ENCODE measurements at places on chromosomes 12 and 14.

DNA sequence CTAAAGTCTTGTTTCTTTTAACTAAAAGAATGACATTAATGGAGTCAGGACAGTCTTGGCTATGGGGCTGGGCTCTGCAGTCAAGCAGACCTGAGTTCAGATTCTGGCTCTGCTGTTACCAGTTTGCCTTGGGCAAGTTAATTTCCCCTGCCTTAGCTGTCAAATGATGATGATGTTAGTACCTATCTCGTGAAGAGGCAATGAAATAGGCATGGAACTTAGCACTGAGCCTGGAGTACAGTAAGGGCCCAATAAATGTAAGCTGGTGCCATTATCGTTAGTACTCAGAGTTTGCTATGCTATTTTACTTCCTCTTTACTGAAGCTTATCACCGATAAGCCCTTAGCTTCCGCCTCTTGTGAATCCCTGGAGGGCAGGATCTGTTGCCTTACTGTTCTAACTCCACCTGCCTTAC, 8.5 kb downstream of the FBXW8 start:
- no peak for DNase-seq

DNA sequence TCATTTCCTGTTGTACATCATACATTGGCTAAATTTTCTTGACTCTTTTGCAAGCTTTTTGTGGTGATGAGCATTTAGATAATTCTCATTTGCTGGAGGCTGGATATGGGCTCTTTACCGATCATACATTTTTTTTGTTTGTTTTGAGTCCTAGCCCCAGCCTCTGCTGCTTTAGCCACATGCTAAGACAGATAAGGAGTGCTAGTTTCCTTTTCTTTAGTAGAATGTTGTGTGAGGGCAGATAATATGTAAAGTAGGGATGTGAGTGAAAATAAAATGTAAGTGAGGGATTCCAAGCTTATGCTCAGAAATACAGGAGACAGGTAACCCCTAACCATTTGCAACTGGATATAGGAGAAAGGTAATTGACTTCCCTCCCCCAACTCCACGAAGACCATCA, 405.7 kb downstream of the TRHDE start:
- no peak for DNase-seq

DNA sequence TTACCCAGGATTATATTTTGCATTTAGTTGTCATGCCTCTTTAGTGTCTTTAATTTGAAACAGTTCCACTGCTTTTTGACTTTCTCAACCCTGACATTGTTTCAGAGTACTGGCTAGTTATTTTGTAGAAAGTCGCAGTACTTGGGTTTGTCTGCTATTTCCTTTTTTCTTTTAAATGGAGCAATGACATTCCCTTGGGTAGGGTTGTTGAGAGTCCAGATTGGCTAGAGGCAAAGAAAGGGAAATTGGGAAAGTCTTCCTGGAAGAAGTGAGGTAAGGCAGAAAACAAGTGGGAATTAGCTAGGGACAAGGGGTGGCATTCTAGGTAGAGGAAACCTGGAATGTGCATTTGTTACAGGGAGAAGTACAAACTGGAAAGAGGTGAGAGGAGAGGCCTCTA, 245.9 kb downstream of the EMP1 start:
- DNase-seq: no peak

DNA sequence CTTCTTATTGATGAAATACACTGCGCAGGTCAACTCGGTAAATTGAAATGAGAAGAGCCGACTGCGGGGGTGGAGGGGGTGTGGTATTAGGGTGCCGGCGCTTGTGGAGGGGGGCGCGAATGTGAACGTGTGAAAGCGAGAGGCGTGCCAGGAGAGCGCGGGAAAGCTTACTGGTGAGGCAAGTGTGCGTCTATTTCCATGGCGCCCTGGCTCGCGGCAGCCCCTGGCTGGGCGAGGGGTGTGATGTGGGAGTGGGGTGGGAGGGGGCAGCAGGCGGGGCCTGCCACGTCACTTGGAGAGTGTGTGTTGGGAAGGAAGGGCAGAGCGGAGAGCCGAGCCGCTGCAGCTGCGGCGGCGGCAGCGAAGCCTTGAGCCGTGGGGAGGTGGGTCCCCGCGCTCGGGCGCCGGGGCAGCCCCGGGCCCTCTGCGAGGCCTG, 88.8 kb downstream of the GALNT8 start:
- DNase-seq: no peak

- DNase-seq: no peak
Measured at GRCh38 chr12:27604431-27604830, 80.4 kb downstream of the PPFIBP1 start.

DNA sequence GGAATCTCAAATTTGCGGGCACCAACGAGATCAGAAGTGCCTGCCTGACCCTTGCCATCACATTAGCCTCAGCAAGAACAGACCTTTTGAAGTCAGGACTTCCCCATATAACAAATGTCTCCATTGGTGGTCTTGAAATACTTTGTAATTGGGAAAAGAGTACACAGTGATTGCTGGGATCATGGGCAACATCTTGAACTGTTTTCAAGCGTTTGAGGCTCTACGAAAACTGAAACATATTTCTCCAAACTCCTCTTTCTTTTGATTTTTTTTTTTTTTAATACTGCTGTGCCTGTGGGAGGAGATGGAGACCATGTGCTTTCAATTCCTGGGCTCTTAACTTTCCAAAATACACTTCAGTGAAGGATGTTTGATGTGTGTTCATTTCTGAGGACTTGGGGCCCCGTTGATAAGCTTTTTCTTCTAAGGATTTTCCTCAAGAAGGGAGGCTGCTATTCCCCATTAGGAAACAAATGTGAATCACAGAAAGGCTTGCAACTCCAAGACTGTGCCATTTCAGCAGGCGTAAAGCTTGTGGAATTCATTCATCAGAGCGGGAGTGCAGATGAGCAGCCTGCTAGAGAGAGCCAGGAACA, 94.5 kb downstream of the TMEM132C start:
- DNase-seq: no peak

GRCh38 chr12:52235001-52235764, 2.1 kb downstream of the KRT7 start:
- DNase-seq: no peak

DNA sequence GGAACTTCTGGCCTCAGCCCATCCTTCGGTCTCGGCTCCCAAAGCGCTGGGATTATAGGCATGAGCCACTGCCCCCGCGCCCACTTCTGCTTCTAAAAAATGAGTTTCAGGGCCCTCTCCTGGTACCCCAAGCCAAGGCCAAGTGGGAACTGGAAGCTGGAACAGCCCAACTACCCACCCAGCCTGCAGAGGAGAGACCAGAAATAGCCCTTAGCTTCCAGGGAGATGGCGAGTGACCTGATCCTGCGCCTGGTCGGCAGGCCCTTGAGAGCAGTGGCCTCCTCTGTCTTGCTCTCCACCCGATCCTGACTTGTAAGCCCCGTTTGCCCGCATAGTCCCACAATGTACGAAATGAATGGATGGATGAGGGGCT, 31.2 kb upstream of the PLEKHG6 start:
- DNase-seq: no peak

GRCh38 chr12:63958876-63959580, 114.5 kb downstream of the SRGAP1 start:
- DNase-seq: no peak

GRCh38 chr12:93855261-93855660, 178.1 kb downstream of the CRADD start:
- no peak for DNase-seq

DNA sequence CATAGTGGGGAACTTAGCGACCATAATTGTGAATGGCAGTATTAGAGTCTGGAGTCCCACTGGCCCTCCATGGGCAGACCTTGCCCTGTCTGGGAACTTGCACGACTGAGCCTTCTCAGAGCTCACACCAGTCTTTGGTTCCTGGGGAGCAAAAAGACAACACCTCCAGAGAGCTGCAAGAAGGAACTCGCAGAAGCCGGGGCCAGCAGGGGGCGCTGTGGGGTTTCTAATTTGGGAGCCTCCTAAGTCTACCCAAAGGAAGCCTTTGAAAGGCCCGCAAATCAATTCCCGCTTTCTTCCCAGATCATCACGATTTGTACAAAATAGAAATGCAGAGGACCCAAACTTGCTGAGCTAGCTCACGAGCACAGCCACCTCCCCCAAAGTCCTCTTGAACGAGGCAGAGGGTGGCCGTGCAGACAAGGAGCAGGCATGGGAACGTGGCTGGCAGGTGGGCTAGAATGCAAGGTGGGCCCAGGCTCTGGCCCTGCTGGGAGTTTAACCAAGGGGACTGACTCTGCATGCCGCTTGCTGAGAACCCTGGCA, 46.3 kb upstream of the FBXO21 start:
- peak; percentile 73 for DNase-seq

- no peak for DNase-seq
Measured at GRCh38 chr12:75208856-75209811, 505 bp downstream of the KCNC2 start.

DNA sequence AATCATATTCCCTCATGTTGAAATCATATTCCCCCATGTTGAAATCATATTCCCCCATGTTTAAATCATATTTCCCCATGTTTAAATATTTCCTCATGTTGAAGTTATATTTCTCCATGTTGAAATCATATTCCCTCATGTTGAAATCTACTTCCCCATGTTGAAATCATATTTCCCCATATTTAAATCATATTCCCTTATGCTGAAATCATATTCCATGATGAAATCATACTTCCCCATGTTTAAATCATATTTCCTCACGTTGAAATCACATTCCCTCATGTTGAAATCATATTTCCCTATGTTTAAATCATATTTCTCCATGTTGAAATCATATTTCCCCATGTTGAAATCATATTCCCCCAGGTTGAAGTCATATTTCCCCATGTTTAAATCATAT, 34.6 kb upstream of the ADGRD1 start:
- no peak for DNase-seq

DNA sequence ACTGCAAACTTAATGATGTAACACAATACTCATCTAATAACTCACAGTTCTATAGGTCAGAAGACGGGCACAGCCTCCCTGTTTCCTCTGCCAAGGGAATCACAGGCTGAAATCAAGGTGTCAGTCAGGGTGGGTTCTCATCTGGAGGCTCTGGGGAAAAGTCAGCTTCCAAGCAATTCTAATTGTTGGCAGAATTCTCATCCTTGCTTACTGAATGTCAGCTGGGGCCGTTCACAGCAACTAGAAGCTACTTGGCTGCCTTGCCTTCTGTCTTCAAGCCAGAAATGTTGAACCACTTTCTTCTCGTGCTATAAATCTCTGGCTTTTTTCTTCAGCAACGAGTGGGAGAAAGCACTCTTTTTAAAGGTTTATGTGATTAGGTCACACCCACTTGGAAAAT, 80.1 kb upstream of the PDZRN4 start:
- DNase-seq: no peak

DNA sequence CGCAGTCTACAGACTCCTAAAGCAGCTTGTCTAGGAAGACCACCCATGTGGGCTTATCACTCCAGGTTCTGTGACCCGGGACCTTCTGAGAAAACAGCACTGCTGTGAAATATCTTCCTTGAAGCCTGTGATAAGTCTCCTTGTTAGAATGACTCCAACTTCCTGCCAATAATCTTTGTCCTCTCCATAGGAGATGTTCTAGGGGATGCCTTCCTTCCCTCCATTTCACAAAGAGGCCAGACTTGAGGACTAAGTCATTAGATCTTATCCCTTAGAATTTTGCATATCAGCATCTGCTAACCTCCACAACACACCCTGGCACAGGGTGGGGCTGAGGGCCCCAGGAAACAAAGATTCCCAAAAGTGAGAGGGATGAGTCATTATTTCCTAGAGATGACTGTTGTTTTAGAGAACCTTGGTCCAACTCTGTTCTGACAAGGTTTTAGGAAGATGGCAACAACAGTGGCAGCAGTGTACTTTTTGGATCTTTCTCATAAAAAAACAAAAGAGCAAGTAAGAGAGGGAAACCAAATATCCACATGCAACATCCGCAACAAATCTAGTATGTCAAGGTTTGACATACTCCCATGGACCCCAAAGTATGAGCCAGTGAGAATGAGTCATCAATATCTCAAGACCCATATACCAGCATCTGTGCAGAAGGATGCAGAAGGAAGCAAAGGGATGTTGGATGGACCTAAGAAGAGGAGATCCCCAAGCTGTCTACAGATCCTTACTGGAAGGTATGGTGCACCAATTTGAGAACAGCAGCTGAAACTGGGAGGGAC, 6.0 kb downstream of the LTB4R start:
- DNase-seq: no peak

DNA sequence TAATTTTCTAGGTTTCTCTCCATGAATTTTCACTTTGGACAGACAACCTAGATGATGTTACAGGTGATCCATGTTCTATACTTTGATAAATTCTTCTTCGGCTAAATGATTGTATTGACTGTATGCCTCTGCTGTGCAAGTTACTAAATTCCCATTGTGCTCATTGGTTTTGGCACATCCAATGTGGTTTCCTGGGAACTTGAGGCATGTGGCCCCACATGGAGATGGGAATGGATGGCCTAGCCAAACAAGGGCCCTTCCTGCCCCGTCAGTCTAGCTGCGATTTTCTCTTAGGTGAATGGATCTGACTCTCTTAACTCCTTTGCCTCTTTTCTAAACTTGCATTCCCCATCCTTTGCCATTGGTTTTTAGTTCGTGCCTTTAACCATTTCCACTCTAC, 186.2 kb downstream of the PELI2 start:
- no peak for DNase-seq

- no peak for DNase-seq
Measured at GRCh38 chr12:76307083-76307482, 41.1 kb downstream of the BBS10 start.

GRCh38 chr12:107344035-107344808, 250.9 kb upstream of the CRY1 start:
- no peak for DNase-seq

DNA sequence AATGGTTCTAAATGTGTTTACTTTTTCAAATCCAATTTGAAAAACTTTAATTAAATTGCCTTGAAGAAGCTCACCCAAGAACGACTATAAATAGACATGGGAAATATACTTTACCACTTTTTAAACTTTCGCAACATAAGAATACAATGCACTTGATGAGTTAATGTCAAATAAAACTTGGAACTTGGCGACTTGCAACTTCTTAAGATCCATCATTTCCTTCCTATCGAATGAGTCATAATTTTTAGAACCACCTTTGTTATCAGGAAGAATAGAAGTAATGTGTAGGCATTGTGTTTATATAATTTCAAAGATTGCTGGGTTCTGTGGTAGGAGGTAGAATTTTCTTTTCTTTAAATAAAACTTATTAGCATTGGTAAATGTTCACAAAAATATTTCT, 1417.4 kb upstream of the FLRT2 start:
- DNase-seq: no peak
